ENCODE measurements at places on chromosomes 4 and X.

- DNase-seq = no peak
These were observed 7.8 kb downstream of the CXXC4 start for GRCh38 chr4:104486716-104487504.

DNA sequence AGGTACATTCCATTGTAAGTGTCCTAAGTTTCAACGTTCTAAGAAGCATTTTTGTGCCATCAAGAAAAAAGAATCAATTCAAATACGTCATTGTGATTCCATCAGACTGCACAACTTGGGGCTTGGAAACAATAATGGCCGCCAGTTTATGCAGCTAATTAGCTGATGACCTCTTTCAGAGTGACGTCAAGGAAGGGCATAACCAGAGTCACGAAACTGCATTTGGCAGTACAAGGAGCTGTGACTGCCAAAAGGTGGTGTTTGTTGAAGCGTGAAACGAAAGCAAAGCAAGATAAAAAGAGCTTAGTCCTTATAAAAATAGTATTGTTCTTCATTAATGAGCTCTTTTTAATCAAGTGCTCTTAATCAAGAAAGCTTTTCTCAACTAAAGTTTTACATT is 81.1 kb upstream of the SH3RF1 start:
- no peak for DNase-seq

GRCh38 chr4:99961711-99962110 is 11.6 kb upstream of the H2AZ1 start:
- DNase-seq = no peak

- DNase-seq = no peak
These were observed 96.6 kb downstream of the ADRA2C start for GRCh38 chr4:3862640-3863420.

DNA sequence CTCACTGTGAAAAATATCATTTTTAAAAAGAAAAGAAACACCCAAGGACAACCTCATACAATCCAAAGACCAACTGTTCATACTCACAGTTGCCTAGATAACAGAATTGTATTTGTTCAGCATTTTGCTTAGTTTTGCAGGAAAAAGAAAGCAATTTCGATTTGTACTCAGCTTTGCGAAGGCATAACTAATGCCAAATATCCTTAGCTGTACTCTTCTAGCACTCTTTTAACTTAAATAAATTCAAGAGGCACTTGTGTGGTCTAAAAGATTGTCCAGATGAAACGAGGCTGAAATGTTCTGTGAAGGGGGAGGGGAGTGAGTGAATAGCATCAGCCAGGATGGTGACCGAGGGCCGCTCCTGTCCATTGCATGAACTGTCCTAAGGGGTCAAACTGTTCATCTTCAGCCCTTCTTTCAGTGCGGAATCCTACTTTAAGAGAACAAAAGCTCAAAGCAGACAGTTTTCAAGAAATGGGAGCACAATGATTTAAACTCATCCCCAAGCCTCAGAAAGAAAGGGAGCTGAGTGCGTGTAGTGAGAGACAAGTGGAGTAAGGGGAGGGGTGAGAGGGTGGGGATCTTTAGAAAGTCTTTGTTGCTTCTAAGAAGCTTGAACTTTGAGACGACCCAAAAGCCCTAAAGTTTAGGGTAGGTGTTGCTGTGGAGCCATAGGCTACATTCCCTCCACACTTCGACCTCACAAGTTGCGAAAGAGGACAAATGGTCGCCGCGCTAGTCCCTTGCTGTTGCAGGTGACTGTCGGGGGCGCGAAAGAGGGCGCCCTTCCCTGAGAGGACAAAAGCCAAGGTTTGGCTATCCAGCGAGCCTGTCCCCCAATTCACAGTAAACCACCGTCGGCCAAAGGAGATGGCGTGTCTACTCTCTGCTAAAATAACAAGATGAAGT is 4.0 kb upstream of the NEUROG2 start:
- no peak for DNase-seq

DNA sequence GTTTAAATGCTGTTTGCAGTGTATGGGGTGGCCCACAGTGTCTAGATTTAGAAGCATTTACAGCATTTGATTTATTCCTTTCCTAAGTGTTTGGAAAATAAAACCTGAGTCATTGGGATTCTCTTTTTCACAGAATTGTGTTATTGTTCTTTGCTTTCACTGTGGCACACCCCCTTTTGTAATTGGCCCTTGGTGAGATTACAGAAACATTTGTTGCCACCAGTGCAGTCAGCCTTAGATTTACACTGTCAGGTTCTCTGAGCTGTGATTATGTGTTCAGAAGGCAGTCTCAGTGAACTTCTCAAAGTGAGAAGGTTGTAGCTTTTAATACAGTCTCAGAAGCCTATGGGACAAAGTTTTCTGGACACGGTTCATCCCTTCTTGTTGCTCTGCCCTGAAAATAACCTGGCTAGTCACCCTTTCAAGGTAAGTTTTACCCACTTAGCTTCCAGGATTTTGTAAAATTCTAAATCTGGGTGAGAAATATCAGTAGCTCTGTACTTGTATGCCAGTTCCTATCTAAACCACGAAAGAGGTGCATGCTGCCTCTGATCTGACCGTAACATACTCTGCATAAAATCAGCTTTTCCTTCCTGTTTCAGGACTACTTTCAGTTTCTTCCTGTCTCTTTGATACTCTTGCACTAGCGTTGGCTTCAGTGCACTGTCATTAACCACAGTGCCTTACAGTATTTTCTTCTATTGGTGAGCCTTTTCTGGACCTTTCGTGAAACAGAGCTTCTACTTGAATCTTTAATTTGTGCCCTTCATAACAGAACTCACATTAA is 12.6 kb downstream of the RUFY3 start:
- DNase-seq = peak; percentile 76

DNA sequence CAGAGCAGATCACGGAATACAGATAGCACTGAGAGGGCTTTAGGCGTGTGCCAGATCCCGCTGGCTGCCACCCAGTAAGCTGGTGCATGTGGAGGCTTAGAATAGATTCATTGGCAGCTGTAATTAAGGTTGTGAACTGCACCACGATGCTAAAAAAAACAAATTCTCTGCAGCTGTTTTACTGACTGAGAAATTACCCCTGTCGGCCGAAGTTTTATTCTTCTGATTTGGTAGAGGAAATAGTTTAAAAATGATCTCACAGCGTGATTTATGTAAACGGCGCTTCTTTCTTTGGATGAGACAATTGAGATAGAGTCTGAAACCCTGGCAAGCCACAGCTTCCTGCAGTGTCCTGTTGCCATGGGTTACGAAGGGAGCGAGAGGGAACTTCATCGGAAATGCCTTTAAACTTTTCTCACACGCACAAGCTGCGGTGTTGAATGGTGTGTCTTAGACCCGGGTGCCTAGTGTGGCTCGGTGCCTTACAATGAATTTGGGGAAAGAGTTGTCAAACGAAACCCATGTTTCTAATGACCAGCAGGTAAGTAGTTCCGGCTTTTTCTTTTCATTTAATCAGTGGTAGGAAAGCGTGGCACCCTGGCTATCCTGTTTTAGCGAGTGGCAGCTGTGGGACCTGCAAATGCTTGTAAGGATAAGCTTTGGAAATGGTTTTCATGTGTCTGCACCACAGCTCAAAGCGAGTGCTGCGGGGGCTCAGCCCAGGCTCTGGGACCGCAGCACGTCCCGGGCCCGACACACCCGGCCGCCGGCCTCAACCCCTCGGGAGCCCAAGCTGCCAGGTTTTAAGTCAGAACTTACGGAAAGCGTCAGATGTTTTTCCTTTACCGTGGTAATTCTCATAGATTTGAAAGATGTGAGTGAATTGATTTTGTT is 71.7 kb upstream of the HGFAC start:
- peak; percentile 54 for DNase-seq

GRCh38 chrX:13855689-13856450 is 39.0 kb upstream of the GPM6B start:
- no peak for DNase-seq

DNA sequence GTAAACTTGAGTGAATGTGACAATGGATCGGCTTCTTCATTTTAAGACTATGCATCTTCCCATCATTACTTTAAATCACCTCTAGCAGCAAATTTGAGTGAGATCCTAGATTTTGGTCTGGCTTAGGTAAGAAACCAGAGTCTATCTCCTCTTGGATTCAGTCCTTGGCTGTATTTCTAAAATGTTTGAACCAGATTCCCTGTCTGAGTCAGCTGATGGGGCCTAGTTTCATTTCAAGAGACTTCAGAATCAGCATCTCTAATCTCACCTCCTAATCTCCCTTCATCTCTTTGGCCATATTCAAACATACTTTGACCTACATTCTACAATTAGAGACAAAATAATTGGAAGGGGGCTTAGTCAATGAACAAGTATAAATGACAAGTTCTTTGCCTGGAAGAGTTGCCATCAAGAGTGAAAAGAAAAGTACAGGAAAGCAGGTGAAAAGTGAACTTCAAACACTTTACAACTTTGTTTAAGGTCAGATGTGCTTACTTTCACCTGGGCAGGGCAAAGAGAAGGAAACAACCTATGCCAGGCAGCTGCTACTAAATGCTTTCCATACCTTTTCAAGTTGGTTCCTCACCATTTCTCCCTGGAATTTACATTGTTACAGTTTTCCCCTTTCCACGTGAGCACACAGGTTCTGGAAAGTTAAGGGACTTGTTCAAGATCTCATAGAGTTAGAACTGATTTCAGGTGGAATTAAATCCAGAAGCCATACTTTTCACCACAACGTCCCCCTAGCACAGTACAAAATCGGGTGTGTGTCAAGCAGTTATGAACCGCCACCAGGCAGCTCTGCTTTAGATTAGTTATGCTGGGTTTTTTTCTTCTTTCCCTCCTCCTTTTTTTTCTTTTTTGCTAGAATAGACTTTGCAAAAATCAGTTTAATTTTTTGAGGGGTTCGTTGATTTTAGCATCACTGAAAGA is 30.7 kb upstream of the PITX2 start:
- no peak for DNase-seq

DNA sequence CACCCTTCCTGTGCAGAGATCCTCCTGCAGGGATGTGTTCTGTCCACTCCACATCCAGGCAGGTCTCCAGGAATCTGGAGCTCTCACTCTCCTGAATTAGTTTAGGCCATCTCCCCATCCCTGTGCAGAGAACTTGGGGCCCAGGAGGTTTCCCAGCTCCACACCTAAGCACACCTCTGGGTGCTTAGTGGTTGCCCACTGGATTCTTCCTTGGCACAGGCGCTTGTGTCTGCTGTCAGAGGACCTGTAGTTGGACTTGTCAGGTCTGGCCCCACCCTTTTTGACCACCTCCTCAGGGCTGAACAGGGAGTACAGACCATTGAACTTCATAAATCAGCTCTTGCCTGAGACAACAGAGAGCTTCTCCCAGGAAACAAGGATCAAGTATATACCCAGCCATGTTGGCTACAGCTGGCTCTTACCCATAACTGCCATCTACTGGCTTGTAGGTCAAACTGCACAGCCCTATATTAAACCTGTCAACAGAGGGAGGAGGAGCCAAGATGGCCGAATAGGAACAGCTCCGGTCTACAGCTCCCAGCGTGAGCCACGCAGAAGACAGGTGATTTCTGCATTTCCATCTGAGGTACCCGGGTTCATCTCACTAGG is 275.5 kb downstream of the PPARGC1A start:
- DNase-seq = no peak

- peak; percentile 81 for DNase-seq
These were observed at the start of gene CTSO for GRCh38 chr4:155953151-155954117. Gene CTSO, minus strand, starts transcription at chr4:155953866. Its CDS starts 19 bp downstream, at chr4:155953847.

DNA sequence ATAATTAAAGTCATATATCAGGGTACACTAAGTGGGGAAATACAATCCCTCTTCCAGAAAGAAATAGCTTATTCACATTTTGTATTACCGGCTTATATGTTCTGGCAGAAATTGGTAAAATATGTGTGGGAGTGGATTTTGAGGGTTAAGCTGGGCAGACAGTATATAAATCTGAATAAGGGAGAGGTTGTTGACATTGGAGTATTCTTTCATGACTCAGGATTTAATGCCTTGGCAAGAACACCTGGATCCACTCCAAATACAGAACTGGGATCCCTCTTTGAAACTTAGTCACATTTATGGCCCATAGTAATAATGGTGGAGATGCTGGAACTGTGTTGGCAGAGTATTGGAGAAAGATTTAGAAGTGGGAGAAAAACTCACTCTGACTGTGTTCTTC is 54.3 kb upstream of the TET2 start:
- DNase-seq = peak; percentile 75

GRCh38 chr4:86670298-86670697 is 76.2 kb downstream of the PTPN13 start:
- no peak for DNase-seq

DNA sequence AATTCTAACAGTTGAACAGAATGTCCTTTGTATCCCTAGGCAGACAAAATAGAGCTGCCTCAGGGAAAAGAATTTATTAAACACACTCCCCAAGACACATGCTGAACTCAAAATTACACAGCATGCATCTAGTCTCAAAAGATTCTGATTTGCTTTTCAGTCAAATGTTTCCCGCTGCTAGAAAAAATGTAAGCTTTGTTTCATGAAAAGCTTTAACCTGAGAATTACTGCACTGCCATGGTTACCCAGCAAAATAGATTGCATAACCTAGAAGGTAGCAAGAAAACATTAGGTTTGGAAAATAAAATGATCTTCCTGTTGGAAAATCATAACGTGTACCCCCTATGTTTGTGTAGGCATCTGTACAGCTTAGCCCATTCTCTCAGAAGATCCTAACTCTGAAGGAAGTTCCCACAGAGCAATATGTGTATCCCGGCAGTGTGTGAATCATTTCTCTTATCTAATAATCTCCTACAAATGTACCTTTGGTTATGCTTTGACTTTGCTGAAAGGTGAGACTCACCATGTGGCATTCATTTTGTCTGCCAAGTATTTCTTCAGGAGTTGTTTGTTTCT is 646.9 kb downstream of the STPG2 start:
- peak; percentile 50 for DNase-seq

- DNase-seq = peak; percentile 81
These were observed 82.5 kb downstream of the CPE start for GRCh38 chr4:165461159-165461821.

GRCh38 chr4:26670903-26671537 is 87.1 kb downstream of the TBC1D19 start:
- no peak for DNase-seq

- peak; percentile 62 for DNase-seq
These were observed 65.3 kb downstream of the EGF start for GRCh38 chr4:109977854-109978501.

GRCh38 chrX:40933706-40934425 is 151.4 kb upstream of the USP9X start:
- peak; percentile 78 for DNase-seq

GRCh38 chrX:46374371-46374770 is 170.8 kb downstream of the ZNF674 start:
- peak; percentile 24 for DNase-seq

- DNase-seq = peak; percentile 19
These were observed 137.8 kb upstream of the TBC1D9 start for GRCh38 chr4:140893939-140894338.
